ENCODE measurements at places on chromosomes 2 and 18.

- no peak for DNase-seq
These were observed 752 bp upstream of the BAZ2B start for GRCh38 chr2:159617100-159617499.

DNA sequence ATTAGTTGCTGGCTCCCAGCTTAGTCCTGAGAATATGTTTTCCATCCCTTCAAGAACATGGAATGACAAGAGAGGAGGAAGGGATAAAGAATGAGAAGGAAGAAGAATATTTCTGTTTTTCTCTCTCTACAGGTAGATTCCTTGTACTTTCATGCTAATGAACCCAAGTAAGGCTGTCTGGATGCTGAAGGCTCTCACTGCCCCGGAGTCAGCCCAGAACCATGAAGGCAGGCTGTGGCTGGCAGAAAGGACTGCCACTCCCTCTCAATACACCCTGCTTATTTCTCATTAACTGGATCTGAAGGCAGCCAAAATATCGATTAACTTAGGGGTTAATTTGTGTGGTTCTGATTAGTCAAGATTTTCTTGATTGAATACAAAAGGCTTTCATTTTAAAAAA is 93.1 kb upstream of the NPAS2 start:
- no peak for DNase-seq

- no peak for DNase-seq
These were observed 344 bp upstream of the MRPL33 start for GRCh38 chr2:27771202-27771547.

DNA sequence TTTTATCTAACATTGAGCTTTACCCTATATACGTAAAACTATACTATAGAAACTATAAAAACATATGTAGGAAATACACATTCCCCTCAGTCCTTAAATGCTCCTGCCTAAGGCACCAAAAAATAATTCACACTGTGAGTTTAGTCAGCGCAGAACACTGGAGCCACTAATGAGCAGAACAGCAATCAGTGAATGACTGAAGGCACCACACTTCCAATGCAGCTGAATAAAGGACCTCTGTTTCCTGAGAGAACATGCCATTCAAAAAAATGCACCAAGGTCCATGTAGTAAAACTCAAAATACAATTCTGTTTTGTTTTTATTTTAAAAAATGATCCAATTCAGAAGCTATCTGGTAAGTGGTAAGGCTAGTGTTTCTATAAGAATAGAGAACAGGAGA is 1280.6 kb upstream of the NRXN1 start:
- DNase-seq = no peak

GRCh38 chr2:9285921-9286320 is 79.3 kb downstream of the ASAP2 start:
- no peak for DNase-seq

DNA sequence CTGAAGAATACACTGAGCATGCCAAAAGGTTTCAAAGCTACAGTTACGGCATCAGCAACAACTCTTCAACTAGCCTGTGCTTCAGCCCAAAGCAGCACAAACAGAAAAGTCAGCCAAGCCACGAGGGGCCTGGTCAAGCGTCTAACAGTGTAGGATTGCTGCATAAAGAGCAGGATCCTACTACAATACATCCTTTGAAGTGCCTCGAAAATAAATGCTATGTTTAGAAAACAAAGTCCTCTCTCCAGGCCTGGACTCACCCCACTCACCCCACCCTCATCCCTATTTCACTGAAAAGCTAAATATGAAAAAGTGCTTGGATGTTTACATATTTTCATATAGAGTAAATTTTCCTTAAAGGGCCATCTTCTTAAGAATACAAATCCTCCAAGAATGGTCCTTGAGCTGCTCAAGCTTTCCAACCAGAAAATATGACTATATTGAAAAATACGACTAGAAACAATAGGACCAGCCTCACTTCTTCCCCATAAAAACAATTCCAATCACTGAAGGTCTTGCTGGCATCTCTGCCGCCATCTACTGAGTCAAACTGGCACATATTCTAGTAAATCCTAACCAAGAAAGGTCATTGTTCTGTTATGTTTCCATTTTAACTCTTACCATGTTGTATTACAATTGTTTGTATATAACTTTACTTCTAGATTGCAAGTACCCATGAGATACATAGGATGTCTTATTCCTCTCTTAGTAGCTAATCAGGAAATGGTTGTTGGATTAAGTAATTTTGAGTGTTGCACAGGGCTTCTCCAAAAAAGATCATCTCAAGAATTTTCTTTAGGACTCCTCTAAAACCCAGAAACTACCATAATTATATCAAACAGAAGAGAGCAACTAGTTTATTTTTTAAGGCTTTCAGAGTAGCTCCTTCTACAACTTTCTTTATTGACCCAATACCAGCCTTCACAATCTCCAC is 63.6 kb downstream of the CLHC1 start:
- DNase-seq = peak; percentile 6

GRCh38 chr2:236452238-236452637 is 117.4 kb upstream of the ACKR3 start:
- DNase-seq = no peak

GRCh38 chr2:137367361-137367760 is 596.9 kb upstream of the HNMT start:
- no peak for DNase-seq

DNA sequence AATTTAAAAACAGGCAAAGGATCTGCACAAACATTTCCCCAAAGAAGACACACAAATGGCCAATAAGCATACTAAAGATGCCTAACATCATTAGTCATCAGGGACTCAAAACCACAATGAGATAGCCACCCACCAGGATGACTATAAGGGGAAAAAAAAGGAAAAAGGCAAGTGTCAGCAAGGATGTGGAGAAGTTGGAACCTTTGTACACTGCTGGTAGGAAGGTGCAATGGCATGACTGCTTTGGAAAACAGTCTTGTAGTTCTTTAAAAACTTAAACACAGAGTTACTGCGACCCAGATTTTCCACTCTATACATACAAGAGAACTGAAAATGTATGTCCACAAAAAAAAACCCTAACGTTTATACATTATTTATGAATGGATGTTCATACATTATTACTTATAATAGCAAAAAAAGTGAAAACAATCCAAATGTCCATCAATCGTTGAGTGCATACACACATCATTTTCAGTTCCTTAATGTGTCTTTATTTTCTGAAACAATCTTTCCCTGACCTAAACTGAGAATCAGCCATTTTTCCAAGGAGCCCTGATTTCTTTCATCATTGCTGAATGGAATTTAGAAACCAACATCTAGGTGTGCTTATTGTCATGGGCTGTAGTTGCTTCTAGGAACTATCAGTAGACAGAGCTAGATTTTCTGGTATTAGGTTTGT is 64.7 kb upstream of the TLK1 start:
- DNase-seq = no peak

GRCh38 chr18:10838553-10838952 is 310.8 kb downstream of the PIEZO2 start:
- DNase-seq = no peak

DNA sequence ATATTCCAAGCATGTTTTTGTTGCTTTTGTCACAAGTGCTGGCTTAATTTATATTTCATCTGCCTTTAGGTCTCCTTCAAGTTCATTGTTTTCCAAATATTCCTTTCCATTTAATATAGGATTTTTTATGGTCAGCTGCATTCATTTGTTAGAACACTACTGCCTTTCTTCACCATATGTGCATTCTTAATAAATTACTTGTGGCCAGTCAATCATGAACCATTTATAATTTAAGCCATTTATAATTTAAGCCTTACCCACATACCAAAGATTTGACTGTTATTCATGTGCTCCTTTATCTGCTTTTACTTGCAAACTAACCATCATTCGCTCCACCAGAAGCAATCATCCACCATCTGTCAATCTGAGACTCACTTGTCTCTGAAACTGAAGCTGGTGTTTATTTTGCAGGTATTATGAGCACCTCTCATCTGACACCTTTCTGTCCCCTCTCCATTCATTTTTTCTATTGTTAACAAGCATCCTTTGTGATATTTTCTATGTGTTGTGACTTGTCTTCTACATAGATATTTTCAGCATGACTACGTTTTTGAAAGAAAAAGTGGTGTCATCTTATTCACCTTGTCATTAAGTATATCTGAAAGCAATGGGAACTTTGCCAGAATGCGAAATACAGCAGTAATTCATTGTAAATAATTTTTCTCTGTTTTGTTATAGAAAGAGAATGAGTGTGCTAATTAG is 786.8 kb downstream of the KCNJ3 start:
- DNase-seq = no peak

DNA sequence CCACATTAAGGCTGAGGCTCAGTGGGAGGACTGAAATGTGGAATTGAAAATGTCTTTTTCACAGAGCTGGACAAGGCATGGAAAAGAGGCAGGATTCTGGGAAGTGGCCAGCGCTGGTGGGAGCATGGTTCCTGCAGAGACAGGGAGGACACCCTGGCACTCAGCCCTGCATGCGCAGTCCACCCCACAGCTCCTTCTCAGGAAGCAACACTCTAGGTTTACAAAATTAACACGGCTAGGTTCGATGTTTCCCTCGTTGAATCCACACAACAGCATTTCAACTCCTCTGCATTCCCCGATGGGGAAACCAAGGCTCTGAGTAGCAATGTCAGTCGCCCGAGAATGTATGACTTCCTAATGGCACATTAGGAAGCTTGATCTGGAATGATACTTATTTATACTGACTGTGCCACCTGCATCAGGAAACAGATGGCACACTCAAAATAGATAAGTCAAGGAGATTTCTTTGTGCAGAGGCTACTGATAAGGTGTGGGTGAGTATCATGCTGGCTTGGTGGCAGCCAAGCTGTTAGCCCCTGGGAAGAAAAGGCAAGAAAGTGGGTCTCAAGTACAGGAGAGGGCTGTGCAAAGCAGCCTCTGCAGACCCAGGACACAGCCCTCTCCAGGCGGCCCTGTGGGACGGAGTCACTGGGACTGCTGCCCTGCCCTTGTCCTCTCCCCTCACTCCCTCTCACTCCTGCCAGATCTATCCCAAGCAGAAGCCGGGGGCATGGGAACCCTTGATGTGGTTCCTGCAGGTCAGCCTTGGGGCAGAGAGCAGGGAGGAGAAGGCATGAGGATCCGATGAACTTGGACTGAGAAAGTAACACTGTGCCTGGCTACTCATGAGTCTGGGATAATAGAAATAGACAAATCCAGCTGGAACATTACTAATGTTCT is 158.4 kb upstream of the FHL2 start:
- DNase-seq = no peak

GRCh38 chr2:1227274-1227900 is 185.9 kb upstream of the TPO start:
- DNase-seq = no peak

GRCh38 chr2:197994751-197995150 is 190.4 kb downstream of the PLCL1 start:
- DNase-seq = no peak

- DNase-seq = no peak
These were observed 1117.7 kb downstream of the CBLN2 start for GRCh38 chr18:71426441-71426840.

- no peak for DNase-seq
These were observed 114.0 kb downstream of the DSEL start for GRCh38 chr18:67402543-67402942.

GRCh38 chr2:165572151-165572550 is 102.7 kb downstream of the CSRNP3 start:
- no peak for DNase-seq

GRCh38 chr2:166335284-166335683 is 40.5 kb downstream of the SCN9A start:
- no peak for DNase-seq

DNA sequence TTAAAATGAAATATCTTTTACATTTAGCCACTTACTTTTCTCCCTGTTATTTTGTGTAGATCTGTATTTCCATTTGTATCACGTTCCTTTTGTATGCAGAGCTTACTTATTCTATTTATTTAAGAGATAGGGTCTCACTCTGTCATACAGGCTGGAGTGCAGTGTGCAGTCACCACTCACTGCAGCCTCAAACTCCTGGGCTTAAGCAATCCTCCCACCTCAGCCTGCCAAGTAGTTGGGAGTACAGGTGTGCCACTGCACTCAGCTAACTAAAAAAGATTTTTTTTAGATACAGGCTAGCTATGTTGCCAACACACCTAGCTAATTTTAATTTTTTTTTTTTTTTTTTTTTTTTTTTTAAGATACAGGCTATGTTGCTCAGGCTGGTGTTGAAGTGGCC is 10.9 kb downstream of the PTPN18 start:
- no peak for DNase-seq

DNA sequence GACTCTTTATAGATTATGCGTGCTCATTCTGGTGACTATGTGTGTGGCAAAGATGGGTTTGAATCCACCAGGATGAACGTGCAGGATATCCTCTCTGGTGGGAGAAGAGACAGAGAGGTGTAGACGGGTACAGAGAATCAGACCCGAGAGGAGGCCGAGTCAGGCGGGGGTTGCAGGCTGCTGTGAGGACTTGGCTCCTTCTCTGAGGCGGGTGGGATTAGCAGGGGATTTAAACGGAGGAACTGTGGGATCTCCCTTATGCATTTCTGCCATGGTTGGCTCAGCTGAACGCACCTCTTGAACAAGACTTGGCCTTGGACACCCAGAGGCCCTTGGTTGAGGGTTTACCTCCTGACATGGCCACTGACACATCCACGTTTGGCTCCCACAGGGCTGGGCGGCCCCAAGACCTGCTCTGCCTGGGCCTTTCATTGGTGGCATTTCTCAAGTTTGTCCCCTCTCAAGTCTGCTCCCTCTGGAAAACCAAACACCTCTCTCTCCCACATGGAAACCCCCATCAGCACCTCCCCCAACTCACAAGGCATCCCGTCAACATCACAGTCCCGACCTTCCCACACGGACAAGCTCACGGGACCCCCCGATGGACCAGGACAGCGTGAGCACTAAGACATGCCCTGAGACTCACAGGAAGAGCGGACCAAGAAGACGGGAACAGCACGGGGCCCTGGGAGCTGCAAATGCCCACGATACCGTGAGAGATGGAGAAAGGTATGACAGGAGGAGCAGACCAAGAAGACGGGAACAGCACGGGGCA is 158.3 kb downstream of the RTP5 start:
- no peak for DNase-seq

- no peak for DNase-seq
These were observed 106.1 kb downstream of the COLEC12 start for GRCh38 chr18:394262-394986.

- DNase-seq = no peak
These were observed 1071.4 kb upstream of the FAM98A start for GRCh38 chr2:34670482-34670881.

GRCh38 chr18:56933472-56933871 is 213.4 kb upstream of the BOD1L2 start:
- no peak for DNase-seq

DNA sequence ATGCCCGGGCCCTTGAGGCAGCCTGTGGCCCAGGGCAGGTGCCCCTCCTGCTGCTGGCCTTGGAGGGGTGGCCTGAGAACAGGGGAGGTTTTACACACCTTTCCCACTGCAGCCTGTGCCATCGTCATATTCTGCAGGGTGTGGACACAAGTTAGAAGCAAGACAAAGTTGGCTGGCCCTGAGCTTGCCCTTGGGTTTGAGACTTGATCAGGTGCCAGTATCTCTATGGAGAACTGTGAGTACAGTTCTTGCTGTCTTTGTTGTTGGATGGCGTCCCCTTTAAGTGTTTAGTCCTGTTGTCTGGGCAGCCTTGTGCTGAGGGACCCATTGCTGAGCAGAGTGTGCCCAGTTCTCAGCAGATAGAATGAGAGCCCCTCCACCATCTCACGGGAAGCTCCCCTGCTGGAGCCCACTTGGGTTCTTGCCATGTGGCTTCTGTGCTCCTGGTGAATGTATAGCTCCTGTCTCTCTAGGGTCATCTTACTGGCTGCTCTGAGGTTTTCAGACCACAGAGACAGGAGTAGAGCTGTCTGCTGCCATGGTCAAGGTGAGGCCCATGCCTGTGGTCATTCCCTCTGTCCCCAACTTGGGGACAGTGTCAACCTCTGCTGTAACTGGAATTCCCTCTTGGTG is 115.9 kb downstream of the SH3RF3 start:
- DNase-seq = no peak

GRCh38 chr2:234994438-234995321 is 42.9 kb downstream of the SH3BP4 start:
- no peak for DNase-seq
